Stimulated activated CD8-positive, alpha-beta memory T cell treated with anti-CD3 and anti-CD28 coated beads, Interleukin-4, amount 100 ng/mL, for 4 hours (primary cell): ENCODE measurements at places on chromosomes 16 and 17.

DNA sequence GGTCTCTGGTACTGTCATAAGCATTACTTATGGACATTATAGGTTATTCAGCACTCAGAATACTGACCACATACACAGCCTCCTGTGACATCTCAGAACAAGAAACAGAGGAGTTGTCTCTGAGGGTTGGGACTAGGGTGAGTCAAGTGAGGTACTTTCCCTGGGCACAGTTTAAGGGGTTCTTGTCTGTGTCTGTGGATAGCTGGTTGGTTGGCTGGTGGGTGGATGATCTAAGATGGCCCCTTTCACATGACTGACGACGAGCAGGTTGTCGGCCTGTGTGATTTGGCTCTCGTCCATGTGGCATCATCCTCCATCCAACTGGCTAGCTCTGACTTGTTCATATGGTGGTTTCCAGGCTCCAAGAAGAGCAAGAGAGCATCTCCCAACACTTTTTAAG lies 163.9 kb downstream of the PRKCB start:
- DNase-seq, result no peak

DNA sequence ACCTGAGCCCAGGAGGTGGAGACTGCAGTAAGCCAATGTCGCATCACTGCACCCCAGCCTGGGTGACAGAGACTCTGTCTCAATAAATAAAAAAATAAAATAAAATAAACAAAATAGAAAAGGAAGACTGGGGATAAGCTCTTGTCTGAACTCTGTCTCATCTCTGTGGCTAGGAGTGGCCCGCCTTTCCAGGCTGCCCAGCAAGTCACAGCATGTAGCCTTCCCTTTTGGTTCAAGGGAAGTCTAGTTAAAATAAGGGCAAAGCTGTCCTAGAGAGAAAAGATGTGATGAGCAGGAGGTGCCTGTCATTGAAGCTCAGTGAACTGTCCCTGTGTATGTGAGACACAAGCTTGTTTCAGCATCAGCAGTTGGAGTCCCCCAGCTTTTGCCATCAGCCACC lies 2.7 kb upstream of the GFAP start:
- no peak for DNase-seq

GRCh38 chr16:68037841-68038597 lies 14.9 kb downstream of the DUS2 start:
- DNase-seq, result no peak

DNA sequence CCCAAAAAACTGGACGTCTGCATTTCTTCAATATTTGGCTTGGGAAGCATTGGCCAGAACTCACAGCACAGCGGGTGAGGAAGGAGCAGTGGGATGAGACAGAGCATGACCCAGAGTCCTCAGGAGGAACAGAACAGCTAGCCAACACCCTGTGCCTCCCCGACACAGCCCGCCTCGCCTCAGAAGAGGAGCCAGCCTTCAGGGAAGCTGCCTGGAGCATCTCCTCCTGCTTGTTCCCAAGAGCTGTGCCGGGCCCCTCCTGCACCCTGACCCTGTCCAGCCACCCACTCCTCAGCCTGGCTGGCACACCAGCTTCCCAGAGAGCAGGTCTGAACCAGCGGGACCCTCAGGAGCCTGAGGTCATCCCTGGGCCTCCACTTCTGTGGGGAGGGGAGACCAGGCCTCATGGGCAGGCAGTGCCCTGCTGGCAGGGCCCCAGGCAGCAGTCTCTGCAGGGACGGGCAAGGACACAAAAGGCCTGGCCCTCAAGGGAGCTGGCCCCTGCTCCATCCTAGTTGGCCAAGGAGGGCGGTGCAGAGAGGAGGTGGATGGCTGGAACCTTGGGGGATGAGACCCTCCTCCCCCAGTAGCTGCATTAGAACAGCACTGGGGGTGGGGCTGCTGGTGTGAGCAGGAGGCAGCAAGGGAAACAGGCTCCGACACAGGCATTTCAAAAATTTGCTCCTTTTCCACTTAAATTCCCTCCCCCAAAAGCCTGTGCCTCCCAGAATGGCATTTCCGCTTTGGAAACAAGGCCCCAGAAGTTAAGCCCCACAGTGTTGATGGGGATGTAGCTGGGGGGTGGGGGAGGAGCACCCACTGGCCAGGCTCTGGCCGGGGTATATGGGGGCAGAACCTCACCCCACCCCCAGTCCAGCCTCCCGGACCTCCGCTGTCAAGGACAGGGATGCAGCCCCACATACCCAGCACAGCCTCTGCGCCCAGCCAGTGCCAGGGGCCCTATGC lies 1.8 kb upstream of the BCAR1 start:
- no peak for DNase-seq

DNA sequence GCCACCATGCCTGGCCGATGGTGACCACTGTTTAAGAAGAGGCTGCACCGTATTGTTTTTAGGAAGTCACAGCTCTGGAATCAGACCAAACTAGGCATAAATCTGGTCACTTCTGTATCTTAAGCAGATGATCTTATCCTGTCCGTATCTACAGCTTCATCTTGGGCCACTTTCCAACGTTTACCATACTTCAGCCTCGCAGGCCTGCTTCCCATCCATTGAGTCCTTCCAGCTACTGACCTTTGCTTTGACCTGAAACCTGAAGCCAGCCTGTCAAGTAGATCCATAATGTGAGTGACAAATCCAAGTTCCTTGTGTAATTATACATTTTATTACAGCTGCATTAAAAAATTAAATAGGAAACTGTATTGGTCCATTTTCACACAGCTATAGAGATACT lies 1033.0 kb downstream of the CDH11 start:
- no peak for DNase-seq

GRCh38 chr17:73265646-73266640 lies 4.3 kb upstream of the CPSF4L start:
- DNase-seq, result no peak

- no peak for DNase-seq
Observed at GRCh38 chr17:80663781-80664206, 119.2 kb downstream of the RPTOR start.

DNA sequence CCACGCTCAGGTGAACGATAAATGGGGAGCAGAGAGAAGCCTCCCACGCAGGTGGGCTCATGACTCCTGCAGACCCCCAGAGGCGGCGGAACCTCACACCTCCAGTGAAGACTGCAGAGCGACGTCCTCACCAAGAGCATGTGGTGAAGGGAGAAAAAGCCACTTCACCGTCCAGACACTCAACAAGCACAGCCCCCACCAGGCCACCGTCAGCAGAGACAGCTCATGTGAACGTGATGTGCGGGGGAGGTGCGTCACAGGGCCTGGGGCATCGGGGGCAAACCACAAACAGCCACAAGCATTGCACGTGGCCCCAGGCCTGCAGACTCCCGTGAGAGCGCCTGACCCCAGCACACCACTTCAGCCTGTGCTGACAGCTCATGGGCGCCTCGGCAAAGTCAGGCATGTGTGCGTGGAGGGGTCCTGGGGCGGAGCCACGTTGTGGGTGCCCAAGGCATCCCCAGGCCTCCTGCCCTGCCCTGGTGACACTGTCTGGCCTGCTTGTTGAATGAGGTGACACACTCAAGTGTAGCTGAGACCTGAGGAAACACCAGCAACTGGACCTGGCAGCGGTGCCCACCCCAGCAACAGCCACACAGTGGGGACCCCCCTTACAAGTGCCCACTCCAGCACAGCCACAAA lies 19.0 kb downstream of the LMF1 start:
- no peak for DNase-seq

DNA sequence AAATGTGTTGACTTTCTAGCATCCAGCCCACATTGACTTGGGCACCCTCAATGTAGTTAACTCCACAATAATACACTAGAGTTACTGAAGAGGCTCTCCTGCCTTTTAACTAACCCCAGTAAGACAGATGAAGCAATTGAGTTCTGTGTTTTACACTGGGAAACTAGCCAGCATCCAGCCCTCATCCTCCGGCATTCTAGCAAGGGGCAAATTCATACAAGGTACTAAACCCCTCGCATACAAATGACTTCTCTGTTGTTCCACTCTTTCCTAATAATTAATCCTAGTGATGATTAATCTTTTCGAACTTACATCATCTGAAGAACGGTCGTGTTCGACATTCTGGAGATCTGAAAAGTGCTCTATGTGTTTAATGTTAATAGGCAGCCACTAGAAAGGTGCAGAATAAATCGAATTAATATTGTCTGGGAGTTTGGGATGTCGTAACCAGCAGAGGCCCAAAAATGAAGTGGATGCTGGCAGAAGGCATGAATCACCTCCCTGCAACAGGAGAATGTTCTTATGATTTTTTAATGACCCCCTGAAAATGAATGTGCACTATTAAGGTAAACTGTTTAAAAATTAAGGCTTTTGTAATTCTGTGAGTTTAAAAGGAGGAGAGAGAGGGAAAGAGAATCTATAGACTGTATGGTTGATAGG lies 249.4 kb downstream of the SNX29 start:
- DNase-seq, result no peak

DNA sequence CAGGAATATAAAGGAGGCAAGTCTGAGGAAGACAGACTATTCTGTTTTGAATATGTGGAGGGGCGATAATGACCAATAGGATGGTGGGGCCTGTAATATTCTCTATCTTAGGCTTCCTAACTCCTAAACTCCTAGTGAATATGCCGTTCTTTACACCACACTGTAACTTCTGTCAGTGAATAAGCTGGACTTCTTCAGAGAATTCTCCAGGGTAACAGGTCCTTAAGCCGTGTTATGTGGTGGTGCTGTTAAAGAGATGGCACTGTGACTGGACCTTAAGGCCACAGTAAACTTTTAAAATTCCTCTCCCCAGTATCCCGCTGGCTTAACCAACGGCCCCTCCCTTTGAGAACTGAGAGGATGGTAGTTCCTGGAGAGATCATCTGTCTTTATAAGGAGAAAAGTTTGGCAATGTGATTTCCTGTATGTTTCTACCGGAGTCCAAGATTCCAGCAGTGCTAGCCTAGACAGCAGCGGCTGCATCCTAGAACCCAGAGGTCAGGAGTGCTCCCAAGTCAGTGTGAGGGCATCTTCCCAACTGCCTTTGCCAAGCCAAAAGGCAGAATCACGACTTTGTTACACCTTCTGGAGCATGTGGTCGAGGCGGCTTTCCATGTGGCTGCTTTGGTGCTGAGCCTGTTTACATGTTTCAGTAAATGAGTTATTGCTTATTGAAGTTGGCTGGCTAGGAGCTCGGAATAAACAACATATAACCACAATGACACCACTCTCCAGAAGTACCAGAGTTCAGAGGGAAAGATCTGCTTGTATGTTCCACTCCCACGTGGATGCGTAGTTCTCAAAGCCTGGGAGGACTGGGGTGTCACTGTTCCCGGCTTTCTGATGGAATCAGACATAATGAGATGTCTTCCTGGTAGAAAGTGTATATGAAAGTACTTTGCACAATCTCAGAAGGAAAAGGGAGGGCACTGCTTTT lies 41.0 kb downstream of the TUBD1 start:
- DNase-seq, result no peak

GRCh38 chr17:57447990-57448758 lies 191.9 kb downstream of the MSI2 start:
- no peak for DNase-seq

DNA sequence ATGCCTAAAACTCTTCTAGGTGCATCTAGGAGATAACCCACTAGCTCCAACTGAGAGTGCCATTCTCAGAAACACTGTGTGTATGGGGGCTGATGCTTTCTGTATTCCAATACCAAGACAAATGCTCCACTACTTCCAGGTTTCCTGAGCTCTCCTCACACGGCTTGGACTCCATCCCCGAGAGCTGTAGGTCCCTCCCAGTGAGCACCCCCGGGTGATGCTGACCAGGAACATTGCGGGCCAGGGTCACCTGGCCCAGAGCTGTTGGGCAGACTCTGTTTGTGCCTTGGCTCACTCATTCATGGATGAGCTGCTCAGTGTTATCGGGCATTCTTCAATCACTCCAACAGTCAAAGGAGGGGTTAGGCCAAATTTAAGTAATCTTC lies 7.0 kb downstream of the CUEDC1 start:
- no peak for DNase-seq

DNA sequence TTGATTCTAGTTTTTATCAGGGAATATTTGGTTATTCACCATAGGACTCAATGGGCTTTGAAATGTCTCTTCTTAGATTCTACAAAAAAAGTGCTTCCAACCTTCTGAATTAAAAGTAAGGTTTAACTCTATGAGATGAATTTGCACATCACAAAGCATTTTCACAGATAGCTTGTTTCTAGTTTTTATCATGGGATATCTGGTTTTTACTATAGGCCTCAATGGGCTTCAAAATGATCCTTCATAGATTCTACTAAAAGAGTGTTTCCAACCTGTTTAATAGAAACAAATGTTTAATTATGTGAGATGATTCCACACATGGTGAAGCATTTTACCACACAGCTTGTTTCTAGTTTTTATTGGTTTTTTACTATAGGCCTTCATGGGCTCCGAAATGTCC lies 560.7 kb downstream of the KCNJ18 start:
- DNase-seq, result no peak

- DNase-seq, result no peak
Observed at GRCh38 chr17:81251094-81251708, 12.1 kb downstream of the NDUFAF8 start.

GRCh38 chr17:80782536-80783427 lies 208.9 kb upstream of the CHMP6 start:
- DNase-seq, result no peak

GRCh38 chr17:77690271-77691161 lies 268.0 kb upstream of the TNRC6C start:
- DNase-seq, result no peak

- DNase-seq, result no peak
Observed at GRCh38 chr17:81520021-81520901, 7.7 kb upstream of the ACTG1 start.

DNA sequence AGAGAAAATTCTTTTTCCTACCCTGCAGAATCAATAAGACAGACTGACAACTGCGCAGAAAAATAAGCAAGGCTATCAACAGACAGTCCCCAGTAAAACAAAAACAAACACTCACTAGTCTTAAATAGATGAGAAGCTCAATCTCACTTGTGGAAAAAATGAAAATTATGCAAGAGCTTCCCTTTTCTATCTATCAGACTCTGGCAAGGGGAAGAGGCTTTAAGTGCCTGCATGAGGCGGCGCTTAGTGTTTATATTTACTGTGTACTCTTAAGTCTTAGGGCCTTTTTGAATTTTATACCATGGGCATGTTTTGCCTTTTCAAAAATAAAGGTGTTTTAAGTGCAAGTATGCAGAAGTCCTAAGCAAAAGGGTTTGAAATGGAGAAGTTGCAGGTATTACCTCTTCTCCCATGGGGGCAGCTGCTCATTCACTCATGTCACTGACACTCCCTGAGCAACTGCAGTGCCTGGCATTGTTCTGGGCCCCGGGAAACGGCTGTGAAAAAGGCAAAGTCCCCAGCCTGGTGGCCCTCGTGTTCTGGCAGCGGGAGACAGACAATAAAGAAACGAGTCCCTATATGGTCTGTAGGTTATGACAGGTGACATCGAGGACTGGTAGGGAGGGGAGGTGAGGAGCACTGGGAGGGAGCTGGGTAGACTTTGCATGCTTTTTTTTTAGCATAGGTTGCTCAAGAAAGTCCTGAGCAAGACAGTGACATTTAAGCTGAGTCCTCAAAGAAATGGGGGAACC lies 35.2 kb downstream of the HSBP1 start:
- DNase-seq, result no peak

- DNase-seq, result no peak
Observed at GRCh38 chr17:45651145-45651709, 132.9 kb upstream of the CRHR1 start.
